T-cell (primary cell): ENCODE measurements at places on chromosomes 11 and 22. TPM values are rescaled to one million over a fixed set of nuclear protein-coding genes. Genes with fewer than 3 reads are reported as not detected.

The SLC22A6 gene
- not detected for total RNA-seq

- H3K27me3 ChIP-seq = no peaks in the 10 kb centered on the region
- no peaks in the 10 kb centered on the region for H3K4me1 ChIP-seq
- DNase-seq = no peak
Observed at GRCh38 chr11:95398437-95399112, 167.6 kb upstream of the SESN3 start.

DNA sequence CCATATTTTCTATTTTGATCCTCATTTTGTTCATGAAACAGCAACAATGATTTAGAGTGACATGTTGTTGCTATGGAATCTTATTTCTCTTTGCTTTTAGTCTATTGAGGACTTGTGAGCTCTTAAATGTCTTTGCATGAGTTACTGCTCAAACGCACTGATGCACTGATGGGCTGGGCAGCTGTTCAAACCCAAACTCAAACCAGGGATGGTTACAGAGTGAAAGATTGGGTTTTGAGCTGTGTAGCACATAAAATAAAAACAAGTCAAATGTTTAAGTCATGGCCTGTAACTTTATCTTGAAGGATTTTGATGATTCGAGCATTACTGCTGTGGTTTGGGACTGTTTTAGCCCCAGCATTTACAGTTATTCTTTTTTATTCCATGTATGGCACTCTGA is 20.1 kb upstream of the NCAM1 start:
- no peaks in the 10 kb centered on the region for H3K4me1 ChIP-seq
- H3K36me3 ChIP-seq = no peaks in the 10 kb centered on the region
- no peaks in the 10 kb centered on the region for H3K27me3 ChIP-seq
- H3K27ac ChIP-seq = no peak overlapping the region

GRCh38 chr22:23751441-23751996 is 607 bp upstream of the ZNF70 start:
- H3K27ac ChIP-seq = peak overlapping the region; percentile 68
- DNase-seq = no peak
- peak overlapping the region; percentile 87 for H3K4me3 ChIP-seq

- H3K4me1 ChIP-seq = no peaks in the 10 kb centered on the region
- no peak for DNase-seq
- no peak overlapping the region for H3K27ac ChIP-seq
- H3K27me3 ChIP-seq = no peaks in the 10 kb centered on the region
- H3K36me3 ChIP-seq = no peaks in the 10 kb centered on the region
Observed at GRCh38 chr11:40998920-40999319, 460.5 kb downstream of the LRRC4C start.

GRCh38 chr11:7555052-7555699 is 41.4 kb downstream of the PPFIBP2 start:
- no peaks in the 10 kb centered on the region for H3K4me1 ChIP-seq
- H3K4me3 ChIP-seq = no peak overlapping the region
- DNase-seq = no peak
- H3K36me3 ChIP-seq = peaks cover 7% of the 10 kb centered on the region
- no peaks in the 10 kb centered on the region for H3K27me3 ChIP-seq
- H3K27ac ChIP-seq = no peak overlapping the region

The ACTN3 gene
- total RNA-seq = 0.19 TPM

DNA sequence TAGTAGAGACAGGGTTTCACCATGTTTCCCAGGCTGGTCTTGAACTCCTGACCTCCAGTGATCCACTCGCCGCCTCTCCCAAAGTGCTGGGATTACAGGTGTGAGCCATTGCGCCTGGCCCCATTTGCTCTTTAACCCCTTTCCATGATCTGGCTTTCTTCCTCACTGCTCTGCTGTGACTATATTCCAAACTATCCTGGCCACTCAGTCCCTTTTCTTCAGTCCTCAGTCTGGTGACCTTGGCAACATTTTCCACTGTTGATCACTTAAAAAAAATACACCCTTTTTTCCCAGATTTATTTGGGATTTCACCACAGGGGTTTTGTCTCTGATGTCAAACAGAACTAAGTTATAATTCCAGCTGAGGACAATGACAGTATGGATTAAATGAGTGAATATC is 24.5 kb downstream of the MMP20 start:
- H3K4me1 ChIP-seq = no peaks in the 10 kb centered on the region
- no peak for DNase-seq
- no peak overlapping the region for H3K27ac ChIP-seq
- H3K4me3 ChIP-seq = no peak overlapping the region

DNA sequence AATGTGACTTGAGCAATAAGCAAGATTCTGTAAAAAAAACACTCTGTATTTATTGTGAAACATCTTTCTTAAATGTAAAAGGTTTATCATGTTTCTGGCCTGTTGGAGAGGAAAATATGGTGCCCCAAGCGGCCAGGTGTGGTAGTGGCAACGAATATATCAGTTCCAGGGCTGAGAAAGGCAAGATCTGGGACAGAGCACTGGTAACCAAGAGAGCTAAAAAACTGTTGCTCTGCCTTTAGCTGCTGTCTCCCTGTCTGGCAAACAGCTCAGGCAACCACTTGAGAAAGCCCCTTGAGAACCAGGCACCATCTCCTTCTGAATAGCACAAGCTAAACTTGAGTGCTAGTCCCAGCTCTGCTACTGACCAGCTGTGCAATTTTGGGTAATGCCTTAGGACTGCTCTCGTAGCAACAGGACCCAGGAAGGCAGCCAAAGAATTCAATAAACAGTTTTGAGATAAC is 129.9 kb downstream of the KCNC1 start:
- no peak overlapping the region for H3K4me3 ChIP-seq
- H3K27me3 ChIP-seq = no peaks in the 10 kb centered on the region
- no peak for DNase-seq
- no peak overlapping the region for H3K27ac ChIP-seq

The KRTAP5-11 gene
- total RNA-seq = not detected

DNA sequence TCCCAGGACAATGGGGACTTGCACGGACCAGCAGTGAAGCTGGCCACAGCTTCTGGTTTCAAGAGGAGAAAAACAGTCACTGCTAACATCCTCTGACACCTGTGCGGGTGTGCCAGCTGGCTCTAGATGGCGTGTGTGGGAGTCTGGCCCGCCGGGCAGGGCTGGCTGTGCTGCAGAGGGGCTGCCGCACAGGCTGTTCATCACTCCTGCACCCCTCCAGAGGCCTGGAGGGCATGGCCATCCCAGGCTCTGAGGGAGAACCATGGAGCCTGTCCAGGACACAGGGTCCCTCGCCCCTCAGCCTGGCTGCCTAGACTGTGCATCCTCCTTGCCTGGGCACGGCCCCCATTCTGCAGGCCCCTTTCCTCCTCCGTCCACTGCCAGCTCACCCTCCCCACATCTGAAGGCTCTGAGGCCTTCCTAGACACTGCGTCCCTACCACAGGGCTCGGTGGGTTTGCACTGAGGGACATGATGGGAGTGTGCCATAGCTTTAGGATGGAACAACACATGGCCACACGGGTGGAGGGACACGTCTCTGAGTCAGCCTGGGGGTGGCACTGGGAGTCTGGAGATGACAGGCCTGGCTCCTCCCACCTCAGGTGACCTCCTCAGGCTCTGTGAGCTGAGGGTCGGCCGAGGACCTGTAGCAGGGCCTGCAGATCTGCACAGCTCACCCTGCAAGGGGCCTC is 42.1 kb upstream of the GNB1L start:
- H3K4me3 ChIP-seq = no peak overlapping the region
- no peaks in the 10 kb centered on the region for H3K27me3 ChIP-seq

GRCh38 chr11:69665669-69666068 is 9.5 kb downstream of the LTO1 start:
- H3K27ac ChIP-seq = no peak overlapping the region
- peaks cover 52% of the 10 kb centered on the region for H3K36me3 ChIP-seq
- H3K4me1 ChIP-seq = no peaks in the 10 kb centered on the region
- H3K4me3 ChIP-seq = no peak overlapping the region

The HPX gene
- 1.6 TPM for total RNA-seq

GRCh38 chr11:65649656-65650546 is 12.0 kb downstream of the SIPA1 start:
- H3K27me3 ChIP-seq = no peaks in the 10 kb centered on the region
- H3K4me1 ChIP-seq = peaks cover 7% of the 10 kb centered on the region
- H3K27ac ChIP-seq = no peak overlapping the region

- H3K36me3 ChIP-seq = no peaks in the 10 kb centered on the region
- no peak overlapping the region for H3K4me3 ChIP-seq
- no peak for DNase-seq
- no peak overlapping the region for H3K27ac ChIP-seq
- H3K27me3 ChIP-seq = peaks cover 3% of the 10 kb centered on the region
- no peaks in the 10 kb centered on the region for H3K4me1 ChIP-seq
Observed at GRCh38 chr11:5527716-5528115, 11.2 kb upstream of the UBQLNL start.

DNA sequence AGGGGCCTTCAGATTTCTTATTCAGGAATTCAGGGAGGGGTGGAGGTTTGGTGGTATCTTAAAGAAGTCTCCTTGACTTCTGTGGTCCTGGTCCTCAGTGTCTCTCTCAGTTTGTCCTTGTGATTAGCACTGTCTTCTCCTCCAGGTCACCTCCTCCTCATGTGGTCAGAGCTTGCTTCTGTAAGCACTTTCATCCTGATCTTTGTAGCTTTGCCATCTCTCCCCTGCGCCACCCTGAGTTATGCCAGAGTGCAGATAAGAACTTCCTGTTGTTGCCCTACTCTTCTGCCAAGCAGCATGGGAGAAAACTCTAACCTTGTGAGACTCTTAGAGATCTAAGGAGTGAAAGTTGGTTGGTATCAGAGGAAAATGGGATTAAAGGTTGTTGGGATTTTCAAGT is 30.9 kb downstream of the MICAL2 start:
- no peak overlapping the region for H3K4me3 ChIP-seq
- no peaks in the 10 kb centered on the region for H3K27me3 ChIP-seq
- H3K4me1 ChIP-seq = peaks cover 51% of the 10 kb centered on the region
- DNase-seq = no peak
- no peaks in the 10 kb centered on the region for H3K36me3 ChIP-seq
- no peak overlapping the region for H3K27ac ChIP-seq

GRCh38 chr22:44941207-44941606 is 68.6 kb downstream of the PHF21B start:
- no peak overlapping the region for H3K4me3 ChIP-seq
- no peaks in the 10 kb centered on the region for H3K4me1 ChIP-seq
- no peaks in the 10 kb centered on the region for H3K27me3 ChIP-seq
- H3K27ac ChIP-seq = no peak overlapping the region
- H3K36me3 ChIP-seq = no peaks in the 10 kb centered on the region

GRCh38 chr22:31295831-31296657 is 3.8 kb upstream of the PIK3IP1 start:
- no peaks in the 10 kb centered on the region for H3K36me3 ChIP-seq
- H3K27ac ChIP-seq = peak overlapping the region; percentile 43
- peaks cover 23% of the 10 kb centered on the region for H3K4me1 ChIP-seq
- DNase-seq = no peak
- no peaks in the 10 kb centered on the region for H3K27me3 ChIP-seq
- H3K4me3 ChIP-seq = no peak overlapping the region

The MYEOV gene
- total RNA-seq = not detected

GRCh38 chr11:65501472-65502273 is 2.8 kb downstream of the MALAT1 start:
- no peaks in the 10 kb centered on the region for H3K27me3 ChIP-seq
- no peak for DNase-seq
- peak overlapping the region; percentile 97 for H3K27ac ChIP-seq
- peaks cover 37% of the 10 kb centered on the region for H3K4me1 ChIP-seq
- peak overlapping the region; percentile 79 for H3K4me3 ChIP-seq
- peaks cover 60% of the 10 kb centered on the region for H3K36me3 ChIP-seq

DNA sequence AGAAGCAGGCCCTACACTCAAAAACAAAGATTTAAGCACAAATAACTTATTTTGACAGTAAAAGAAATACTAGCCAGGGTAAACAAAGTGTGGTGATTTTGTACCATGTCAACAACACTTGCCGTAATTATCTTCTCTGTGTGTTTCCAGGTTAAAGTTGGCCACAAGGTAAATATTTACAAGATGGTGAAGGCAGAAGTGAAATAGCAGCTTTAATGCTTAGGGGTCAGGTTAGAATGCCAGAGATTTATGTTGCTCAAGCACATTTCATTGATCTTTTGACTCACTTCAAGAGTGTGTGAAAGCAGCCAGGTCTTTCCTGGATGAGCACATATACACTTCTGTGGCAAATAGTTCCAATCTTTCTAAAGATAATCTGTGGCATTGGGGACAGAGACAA is 270.2 kb upstream of the LUZP2 start:
- no peak for DNase-seq
- H3K4me1 ChIP-seq = no peaks in the 10 kb centered on the region
- no peak overlapping the region for H3K27ac ChIP-seq
- no peaks in the 10 kb centered on the region for H3K27me3 ChIP-seq
- H3K4me3 ChIP-seq = no peak overlapping the region
- H3K36me3 ChIP-seq = no peaks in the 10 kb centered on the region

The P2RY6 gene
- not detected for total RNA-seq

GRCh38 chr11:128634395-128634794 is 47.0 kb upstream of the ETS1 start:
- no peak for DNase-seq
- H3K27ac ChIP-seq = no peak overlapping the region
- H3K36me3 ChIP-seq = no peaks in the 10 kb centered on the region

GRCh38 chr11:73944901-73945300 is 5.9 kb upstream of the DNAJB13 start:
- H3K27ac ChIP-seq = no peak overlapping the region
- no peak overlapping the region for H3K4me3 ChIP-seq

DNA sequence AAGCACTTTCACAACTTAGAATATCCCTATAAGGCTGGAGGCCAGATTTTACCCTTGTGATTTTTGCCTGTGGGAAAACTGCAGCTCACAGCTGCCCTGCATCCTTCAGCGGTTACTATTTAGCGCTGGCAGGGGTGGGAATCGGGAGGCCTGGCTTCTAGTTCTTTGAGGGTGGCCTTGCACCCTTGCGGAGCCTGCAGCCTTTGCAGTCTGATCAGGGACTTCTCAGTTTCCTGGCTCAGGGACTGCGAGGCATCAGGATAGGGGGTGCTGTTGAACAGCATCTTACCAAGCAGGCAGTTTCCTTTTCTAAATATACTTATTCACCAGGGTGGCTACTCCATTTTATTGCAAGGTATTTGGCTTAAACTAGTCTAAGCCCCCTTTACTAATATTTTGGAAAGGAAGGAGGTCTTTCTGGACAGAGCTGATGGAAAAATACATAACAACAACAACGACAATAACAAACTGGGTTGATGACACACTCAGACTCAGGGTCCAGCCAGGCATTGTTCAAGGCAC is 2.9 kb upstream of the APOA1 start:
- no peak for DNase-seq
- H3K4me1 ChIP-seq = no peaks in the 10 kb centered on the region
- no peak overlapping the region for H3K4me3 ChIP-seq
- no peaks in the 10 kb centered on the region for H3K27me3 ChIP-seq
- H3K36me3 ChIP-seq = no peaks in the 10 kb centered on the region

GRCh38 chr22:35637254-35637653 is 11.0 kb upstream of the APOL6 start:
- no peak overlapping the region for H3K27ac ChIP-seq
- H3K4me3 ChIP-seq = no peak overlapping the region
- H3K4me1 ChIP-seq = no peaks in the 10 kb centered on the region
- H3K36me3 ChIP-seq = no peaks in the 10 kb centered on the region

The MUC5AC gene
- not detected for total RNA-seq

GRCh38 chr11:73818846-73819245 is 31.2 kb downstream of the MRPL48 start:
- no peak overlapping the region for H3K27ac ChIP-seq
- no peak overlapping the region for H3K4me3 ChIP-seq
- no peak for DNase-seq
- H3K4me1 ChIP-seq = no peaks in the 10 kb centered on the region
- H3K27me3 ChIP-seq = no peaks in the 10 kb centered on the region
